ENCODE measurements at places on chromosomes 12 and 14.

- DNase-seq: peak; percentile 82
Measured at GRCh38 chr12:122946690-122947341, 19.4 kb downstream of the ABCB9 start.

- peak; percentile 92 for DNase-seq
Measured at GRCh38 chr12:78914859-78915331, 50.3 kb downstream of the SYT1 start.

GRCh38 chr14:69263771-69264170 is 3.8 kb downstream of the GALNT16 start:
- DNase-seq: no peak

- no peak for DNase-seq
Measured at GRCh38 chr12:108399514-108399913, 60.4 kb upstream of the CMKLR1 start.

GRCh38 chr12:24993793-24994192 is 44.9 kb upstream of the BCAT1 start:
- DNase-seq: no peak

DNA sequence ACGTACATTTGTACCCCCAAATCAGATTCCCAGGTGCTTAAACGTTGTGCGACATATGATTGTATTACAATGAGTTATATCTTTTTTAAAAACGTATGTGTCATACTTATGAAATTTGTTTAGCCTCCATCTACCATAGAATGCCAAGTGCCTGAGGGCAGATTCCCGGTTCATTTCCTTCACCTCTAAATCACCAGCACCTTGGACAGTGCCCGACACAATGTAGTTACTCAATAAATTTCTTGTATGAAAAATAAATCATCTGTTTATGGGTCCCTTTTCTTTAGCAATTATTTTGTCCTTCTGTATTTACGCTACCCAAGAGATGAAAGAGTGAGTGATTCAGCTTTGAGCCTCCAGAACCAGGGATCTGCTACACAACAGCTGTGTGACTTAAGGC is 157.4 kb downstream of the TBX5 start:
- DNase-seq: no peak

DNA sequence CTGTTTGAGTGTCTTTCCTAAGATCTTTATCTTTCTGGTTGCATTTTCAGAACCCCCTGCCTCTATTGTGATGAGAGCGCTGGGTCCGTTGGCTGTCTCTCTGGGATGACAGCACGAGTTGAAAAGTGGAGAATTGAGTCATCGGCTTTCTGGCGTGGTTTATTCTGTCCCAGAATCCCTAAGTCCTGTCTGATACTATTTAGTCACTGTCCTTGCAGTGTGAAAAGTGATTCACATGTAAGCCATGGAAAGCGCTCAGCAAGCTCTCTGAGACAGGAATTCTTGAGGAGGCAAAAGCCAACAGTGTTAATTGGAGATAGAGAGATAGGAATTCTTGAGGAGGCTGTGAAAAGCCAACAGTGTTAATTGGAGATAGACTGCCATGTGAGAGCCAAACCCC is 121.7 kb downstream of the CHST11 start:
- no peak for DNase-seq

DNA sequence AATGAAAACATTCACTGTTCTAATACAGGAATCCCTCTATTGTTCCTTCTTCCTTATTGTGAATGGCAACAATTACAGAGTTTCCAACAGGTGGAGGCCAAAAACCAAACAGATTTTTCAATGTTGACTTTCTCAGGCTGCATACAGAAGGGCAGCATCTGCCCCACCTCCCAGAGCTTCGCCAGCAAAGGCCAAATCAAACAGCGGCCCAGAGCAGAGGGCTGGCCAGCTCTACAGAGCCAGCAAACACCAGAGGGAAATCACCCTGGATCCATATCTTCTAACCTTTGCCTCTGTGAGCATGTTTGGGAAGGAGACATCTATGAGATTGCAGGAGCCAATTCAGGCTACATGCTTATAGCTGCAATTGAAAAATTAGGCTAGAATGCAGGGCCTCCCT is 4.4 kb upstream of the CRACR2A start:
- peak; percentile 96 for DNase-seq

GRCh38 chr14:22296722-22297121 is 292.3 kb downstream of the DAD1 start:
- DNase-seq: no peak

- no peak for DNase-seq
Measured at GRCh38 chr14:72758420-72758819, 135.5 kb downstream of the DPF3 start.

- no peak for DNase-seq
Measured at GRCh38 chr14:92601757-92602417, 88.3 kb downstream of the RIN3 start.

DNA sequence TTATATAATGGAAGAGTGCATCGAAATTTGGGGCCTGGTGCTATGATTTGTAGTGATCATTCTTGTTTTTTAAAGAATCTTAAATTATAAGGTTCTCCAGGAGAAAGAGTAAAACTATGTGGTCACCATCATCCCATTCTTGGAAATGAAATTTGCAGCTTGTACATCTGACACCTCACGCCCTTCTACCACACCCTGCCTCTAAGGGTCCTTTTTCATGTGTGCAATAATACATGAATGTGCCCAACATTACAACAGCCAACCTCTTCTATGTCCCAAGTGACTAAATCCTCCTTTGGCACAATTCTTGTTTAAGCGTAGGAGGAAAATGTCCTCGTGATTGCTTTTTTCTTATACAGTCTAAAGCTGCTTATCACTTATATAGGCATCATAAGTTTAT is 636.5 kb upstream of the NOVA1 start:
- no peak for DNase-seq

GRCh38 chr12:32261638-32262037 is 137.7 kb upstream of the FGD4 start:
- no peak for DNase-seq

- DNase-seq: no peak
Measured at GRCh38 chr14:100079726-100080005, 14.4 kb downstream of the EVL start.

DNA sequence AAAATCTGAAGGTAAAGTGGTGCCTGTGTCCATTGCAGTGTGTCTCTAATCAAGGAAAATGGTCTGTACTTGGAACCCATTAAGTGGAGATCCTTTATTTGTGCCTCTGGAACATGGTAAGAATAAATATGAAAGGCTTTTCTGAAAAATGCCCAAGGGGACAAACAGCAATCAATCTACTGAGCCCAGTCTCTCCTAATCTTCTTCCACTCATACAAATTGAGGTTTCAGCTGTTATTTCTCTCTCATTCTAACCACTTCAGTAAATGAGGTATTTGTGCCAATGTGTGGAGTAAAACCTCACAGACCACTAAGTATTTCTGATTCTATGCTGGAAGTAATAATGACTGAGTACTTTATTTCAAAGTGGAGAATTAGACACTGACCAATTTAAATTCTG is 82.3 kb upstream of the ST8SIA1 start:
- no peak for DNase-seq

DNA sequence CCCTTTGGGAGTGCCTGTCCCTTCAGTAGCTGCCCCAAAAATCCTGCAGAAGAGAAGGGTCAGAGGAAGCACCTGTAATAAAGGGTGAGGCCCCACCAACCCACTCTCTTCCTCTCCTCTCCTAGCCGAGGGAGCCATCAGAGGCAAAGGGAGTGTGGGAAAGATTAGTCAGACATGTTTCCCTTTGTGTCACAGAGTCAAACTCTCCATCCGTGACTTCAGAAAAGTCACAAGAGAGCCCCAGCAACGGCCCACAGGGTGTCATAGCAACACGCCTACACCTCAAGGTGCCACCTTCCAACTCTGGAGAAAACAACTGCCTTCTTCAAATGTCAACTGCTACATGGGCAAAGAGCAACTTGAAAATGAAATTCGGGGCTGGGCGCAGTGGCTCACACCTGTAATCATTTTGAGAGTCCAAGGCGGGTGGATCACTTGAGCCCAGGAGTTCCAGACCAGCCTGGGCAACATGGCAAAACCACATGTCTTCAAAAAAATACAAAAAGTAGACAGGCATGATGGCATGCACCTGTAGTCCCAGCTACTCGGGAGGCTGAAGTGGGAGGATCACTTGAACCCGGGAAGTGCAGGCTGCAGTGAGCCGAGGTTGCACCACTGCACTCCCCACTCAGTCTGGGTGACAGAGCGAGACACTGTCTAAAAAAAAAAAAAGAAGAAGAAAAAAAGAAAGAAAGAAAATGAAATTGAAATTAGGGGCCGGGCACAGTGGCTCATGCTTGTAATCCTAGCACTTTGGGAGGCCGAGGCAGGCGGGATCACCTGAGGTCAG is 17.7 kb upstream of the CD27 start:
- no peak for DNase-seq

GRCh38 chr12:50928392-50928791 is 24.0 kb upstream of the HIGD1C start:
- no peak for DNase-seq

DNA sequence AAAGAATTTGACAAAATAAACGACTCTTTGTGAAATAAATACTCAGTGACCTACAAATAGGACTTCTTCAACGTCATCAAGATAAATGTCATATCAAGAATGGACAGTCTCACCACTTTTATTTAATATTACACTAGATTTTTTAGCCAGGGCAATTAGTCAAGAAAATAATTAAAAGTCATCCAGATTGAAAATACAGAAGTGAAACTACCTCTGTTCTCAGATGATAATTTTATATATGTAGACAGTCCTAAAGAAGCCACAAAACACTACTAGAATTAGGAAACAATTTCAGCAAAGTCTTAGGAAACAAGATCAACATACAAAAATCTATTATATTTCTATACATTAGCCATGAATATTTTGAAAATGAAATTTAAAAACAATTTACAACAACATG is 689.6 kb upstream of the SEL1L start:
- no peak for DNase-seq

GRCh38 chr12:42695490-42695995 is 106.0 kb upstream of the PRICKLE1 start:
- DNase-seq: no peak

- DNase-seq: peak; percentile 29
Measured at GRCh38 chr12:38386205-38386985, 69.8 kb downstream of the ALG10B start.

All from DMS53 (cell line).